ENCODE measurements at places on chromosomes 5 and 9.

DNA sequence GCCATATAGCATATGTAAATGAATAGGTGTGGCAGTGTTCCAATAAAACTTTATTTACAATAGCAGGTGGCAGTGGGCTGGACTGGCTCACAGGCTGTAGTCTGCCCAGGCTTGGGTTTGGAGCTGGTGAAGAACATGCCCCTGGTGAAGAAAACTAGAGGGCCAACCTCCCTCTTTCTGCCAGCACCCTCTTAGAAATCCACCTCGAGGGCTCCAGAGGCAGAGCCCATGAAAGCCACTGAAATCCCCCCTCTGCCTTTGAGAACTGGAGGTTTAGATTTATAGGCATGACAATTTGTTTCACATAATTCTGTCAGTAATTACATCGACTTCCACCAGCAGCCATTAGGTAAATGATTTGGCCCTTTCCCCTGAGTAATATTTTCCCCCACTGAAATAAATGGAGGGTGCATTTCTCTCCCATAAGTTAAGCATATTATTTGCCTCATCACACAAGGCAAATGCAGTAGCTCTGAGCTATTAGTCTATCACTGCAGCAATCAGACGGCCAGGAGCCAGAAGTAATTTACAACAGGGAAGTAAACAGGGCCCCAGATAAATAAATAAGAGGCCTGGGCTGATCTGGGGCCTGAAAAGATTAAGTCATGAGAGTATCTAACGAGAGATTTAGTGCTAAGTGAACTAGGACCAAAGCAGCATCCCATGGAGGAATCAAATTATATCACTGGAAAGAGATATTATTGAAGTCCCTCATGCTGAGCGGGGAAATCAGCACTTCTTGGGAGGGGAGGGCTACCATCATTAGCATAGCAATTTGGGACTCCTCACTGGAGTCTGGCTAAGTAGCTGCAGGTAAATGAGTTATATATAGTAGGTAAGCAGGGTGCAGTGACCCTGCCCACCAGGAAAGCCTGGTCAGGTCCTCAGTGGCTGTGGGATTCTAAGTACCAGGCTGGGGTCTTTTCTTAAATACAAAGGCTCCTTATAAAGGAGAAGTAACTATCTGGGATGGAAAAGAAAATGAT, 123.9 kb downstream of the SLIT3 start:
- DNase-seq = no peak

- no peak for DNase-seq
These were observed 287.7 kb upstream of the DAP start for GRCh38 chr5:11048760-11049159.

DNA sequence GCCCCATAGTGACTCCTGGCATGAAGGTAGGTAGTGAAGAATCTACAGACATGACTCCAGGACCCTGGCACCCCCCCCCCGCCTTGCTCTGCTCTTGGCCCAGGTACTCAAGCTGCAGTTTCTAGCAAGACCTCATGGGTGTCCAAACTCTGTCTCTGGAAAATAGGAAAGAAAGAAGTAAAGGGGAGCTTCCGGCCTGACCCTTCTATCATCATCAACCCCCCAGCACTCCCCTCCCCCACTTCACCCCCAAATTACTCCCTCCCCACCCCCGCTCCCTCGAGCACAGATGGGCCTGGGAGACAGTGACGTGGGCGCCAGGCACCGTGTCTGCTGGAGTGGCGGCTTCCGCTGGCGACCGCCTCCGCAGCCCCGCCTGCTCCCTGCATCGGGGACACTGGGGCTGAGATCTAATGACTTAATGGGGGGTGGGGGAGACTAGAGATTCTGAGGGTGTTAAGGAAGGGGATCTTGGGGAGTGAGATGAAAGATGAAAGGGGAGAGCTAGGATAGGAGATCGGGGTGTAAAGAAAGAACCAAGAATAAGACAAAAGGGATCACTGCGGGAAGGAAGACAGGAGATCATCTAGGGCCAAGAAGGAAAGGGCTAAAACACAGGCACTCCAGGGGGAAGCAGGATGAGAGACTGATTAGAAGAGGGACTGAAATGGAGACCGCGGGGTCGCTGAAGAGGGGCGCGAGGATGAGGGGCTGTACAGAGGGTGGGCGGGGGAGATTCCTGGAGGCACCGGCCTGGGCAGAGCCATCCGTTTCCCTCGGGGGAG, 1.1 kb upstream of the DNAJB5 start:
- peak; percentile 21 for DNase-seq

GRCh38 chr9:92426501-92427145, 2.4 kb upstream of the OMD start:
- no peak for DNase-seq

- DNase-seq = no peak
These were observed 36.4 kb upstream of the CCDC152 start for GRCh38 chr5:42720251-42720650.

DNA sequence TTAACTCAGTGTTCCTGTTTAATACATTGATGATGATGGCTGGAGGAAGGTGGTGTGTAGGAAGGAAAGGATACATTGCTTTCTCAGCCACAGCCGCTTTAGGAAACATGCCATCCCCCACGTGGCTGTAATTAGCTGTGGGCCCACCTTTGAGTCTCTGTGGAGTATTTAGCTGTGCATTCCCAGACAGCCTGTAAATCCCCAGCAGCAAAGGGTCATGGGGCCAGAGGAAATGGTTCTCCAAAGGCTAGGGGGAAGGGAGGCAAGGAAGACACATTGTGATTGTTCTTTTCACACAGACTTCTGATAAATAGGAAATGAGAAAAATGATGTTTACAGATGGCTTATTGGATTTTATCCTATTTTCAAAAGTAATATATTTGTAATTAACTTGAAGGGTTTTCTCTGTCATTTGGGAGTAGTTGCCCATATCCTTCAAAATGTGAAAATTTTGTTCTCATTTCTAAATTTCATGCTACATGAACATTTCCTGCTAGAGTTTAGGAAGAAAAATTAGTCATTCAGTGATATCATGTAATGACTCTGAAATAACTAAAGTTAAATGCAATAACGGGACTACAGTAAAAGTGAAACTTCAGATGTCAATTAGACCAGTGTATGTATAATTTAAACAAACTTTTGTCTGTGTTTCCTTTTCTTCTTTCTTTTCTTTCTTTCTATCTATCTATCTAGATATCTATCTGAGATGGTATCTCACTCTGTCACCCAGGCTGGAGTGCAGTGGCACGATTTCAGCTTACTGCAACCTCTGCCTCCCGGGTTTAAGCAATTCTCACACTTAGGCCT, 24.3 kb upstream of the F2R start:
- peak; percentile 94 for DNase-seq

GRCh38 chr5:5954275-5954598, 424.1 kb downstream of the MED10 start:
- DNase-seq = no peak
